ENCODE measurements at places on chromosomes 5 and 9.

- DNase-seq: no peak
Observed at GRCh38 chr9:3446313-3446712, 79.5 kb downstream of the RFX3 start.

- DNase-seq: no peak
Observed at GRCh38 chr5:176515396-176515795, 21.8 kb downstream of the RNF44 start.

- no peak for DNase-seq
Observed at GRCh38 chr5:103333376-103333775, 74.8 kb downstream of the MACIR start.

DNA sequence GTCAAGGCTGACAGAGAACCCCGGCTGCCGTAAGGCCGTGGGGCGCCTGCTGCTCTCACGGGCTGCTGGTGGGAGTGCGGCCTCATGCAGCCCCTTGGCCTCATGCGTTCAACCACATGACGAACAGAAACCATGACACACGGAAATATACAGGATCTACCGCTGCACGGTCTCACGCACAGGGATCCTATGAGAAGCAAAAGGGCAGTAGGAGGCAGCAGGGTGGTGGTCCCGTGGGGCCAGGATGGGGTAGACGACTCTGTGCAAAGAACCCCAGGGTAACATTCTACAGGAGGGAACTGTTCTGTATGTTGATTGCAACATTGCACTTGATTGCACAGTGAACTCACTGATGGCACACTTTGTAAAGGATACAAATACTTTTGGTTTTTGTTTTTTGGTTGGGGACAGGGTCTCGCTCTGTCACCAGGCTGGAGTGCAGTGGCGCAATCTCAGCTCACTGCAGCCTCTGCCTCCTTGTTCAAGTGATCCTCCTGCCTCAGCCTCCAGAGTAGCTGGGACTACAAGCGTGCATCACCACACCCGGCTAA lies 51.6 kb downstream of the NACC2 start:
- no peak for DNase-seq

DNA sequence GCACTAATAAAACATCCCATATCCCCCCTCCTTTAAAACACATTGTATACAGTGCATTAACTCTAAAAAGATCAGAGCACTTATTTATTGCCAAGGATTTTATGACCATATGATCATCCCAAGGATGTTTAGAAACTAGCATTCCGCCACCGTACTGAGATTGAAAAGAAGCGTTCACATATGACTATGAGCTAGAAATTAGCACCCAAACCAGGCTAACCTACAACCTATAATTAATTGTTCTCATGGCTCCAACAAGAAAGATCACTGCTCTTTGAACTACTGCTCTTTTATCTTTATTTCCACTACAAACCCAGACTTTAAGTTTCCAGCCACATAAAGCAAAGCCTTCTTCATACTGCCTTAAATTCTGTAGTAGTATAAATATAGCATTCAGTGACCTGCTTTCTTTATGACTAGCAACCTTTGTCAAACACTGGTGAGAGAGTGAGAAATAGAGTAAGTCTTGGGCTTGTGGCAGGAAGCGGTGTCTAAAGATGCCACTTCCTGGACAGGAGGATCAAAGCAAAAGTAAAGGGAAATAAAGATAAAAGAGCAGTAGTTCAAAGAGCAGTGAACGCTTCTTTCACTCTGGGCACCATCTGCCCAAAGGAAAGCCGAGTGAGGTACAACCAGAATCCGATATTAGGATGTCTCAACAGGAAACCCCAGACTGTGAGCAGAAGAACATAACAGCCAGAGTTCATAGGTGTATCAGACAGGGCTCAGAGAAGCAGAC lies 151.1 kb upstream of the ERCC6L2 start:
- DNase-seq: no peak

DNA sequence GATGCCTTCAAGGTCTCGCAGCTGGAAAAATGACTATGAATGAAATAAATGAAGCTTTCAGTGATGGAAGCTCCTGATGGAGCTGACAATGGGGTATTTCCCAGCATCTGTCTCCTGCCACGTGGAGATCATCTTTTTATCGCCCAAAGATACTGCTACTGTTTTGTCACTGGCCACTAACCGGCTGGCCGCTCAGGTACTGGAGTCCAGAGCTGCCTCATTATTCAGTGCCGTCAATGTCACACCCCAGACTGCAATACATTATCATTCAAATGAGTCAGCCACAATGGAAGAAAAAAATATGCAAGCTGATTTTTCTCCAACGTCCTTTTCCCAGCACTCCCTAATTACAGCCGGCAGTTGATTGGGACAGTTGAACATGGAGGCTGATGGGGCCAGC lies 280.4 kb downstream of the ZSWIM6 start:
- DNase-seq: no peak

- DNase-seq: no peak
Observed at GRCh38 chr5:58786035-58786434, 203.2 kb downstream of the RAB3C start.

GRCh38 chr9:112764837-112765236 lies 14.3 kb downstream of the SNX30 start:
- DNase-seq: no peak

DNA sequence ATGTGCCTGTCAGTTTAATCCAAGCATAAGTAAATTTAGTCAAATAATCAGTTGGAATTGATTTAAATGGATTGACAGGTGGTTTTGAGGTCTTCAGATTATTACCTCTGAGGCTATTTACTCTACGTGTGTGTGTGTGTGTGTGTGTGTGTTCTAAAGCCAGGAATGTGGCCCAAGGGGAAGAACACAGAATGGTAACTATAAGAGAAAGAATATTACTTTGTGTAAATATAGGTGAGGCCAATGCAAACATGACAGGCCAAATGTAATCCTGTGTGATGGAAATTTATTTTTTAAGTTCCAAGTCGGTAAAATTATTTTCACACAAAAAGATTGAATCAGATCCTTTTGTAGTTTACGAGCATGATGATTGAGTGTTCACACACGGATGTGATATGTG lies 390.0 kb downstream of the PLK2 start:
- DNase-seq: no peak

- no peak for DNase-seq
Observed at GRCh38 chr5:141746395-141746794, 64.4 kb upstream of the ARAP3 start.

DNA sequence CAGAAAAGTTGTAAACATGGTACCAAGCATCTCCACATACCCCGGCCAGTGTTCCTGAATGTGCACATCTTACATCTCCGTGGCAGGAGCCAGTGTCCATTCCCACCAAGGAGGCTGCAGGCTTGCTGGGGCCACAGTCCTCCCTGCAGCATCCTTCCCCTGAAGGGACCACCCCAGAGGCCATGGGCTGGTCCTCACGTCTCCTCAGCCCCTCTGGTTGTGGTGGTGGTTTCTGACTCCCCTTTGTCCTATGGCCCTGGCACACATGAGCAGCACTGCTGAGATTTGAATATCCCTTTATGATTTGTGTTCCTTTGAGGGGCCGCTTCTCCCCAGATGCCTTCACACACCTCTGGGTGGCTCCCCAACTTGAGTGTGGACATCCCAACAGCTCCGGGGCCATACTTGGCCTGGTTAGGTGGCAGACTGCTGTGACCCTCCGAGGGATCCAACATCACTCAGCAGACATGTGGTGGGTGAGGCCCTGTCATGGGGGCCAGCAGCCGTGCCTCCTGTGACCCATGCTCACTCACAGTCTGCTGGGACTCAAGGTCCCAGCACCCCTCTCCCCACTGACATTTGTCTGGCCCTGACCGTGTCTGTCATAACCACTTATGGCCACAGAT lies 14.3 kb downstream of the PHF2 start:
- no peak for DNase-seq

- DNase-seq: no peak
Observed at GRCh38 chr5:32542216-32543059, 42.9 kb upstream of the SUB1 start.

GRCh38 chr9:98726735-98727134 lies 18.0 kb upstream of the GABBR2 start:
- DNase-seq: no peak

GRCh38 chr9:128946571-128947276 lies 679 bp downstream of the DOLK start:
- no peak for DNase-seq

DNA sequence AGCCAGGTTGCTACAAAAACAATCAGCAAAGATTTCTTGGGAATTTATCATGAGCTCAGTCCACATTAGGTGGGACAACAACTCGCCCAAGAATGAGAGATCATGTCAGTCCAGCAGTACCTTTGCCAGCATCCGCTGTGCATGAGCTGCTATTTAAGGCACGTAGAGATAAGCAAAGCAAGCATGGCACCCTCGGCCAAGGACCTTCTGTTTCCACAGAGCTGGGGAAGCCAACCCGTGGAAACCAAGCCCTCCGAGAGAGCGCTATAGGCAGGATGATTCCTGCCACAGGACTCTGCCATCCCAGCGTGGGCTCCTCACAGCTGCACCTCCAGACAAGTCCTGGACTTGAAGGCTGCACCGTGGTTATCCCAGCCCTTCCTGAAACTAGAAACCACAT lies 189.5 kb upstream of the PPP1R26 start:
- DNase-seq: no peak

- no peak for DNase-seq
Observed at GRCh38 chr9:20224756-20225155, 397.5 kb downstream of the MLLT3 start.

DNA sequence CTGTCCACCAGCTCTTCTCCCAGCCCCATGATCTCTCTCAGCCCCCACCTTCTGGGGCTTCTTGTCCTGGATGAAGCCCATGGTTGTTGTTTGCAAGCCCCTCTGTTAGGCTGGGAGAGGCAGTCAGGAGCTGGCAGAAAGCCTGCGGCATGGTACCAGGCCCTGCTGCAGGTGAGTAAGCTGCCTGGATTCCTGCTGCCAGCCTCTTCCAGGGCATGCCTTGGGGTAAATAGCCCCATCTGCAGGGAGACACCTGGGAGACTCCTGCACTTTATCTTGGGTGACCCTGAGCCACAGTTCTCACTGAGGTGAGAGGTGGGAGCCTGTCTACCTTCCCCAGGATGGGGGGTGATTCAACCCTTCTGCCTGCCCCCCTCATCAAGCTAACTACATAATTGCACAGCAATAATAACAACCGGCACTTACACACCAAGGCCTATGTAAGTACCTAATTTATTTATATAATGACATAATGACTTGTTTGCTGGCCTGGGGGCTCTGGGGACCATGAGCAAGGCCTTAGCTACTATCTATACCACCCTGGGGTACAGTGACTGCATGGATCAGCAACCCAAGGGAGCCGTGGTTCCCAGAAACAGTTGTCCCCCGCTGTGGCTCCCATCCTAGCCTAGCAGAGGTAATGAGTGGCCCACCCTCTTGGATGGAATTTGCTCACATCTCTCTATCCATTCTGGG lies 116.0 kb downstream of the PSD2 start:
- DNase-seq: no peak

DNA sequence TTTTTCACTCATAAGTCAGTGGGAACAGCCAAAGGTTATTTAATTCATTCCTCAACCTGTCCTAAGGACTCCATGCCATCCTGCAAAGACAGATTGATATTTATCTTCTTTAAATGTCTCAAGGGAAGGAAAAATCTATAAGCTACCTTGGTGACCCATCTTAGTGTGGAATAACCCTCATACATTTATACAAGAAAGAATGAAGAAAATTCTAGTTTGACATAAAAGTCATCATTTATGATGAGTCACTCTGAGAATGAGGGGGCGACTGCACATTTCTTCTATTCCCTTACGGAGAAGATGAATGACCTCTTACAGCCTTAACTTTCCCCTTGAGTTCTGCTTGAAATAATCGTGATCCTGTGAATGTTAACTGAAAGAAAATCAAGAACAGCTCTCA lies 26.8 kb upstream of the NUDT12 start:
- no peak for DNase-seq

GRCh38 chr5:102956599-102956998 lies 163.3 kb downstream of the GIN1 start:
- DNase-seq: no peak

GRCh38 chr5:20030125-20030524 lies 42.1 kb upstream of the CDH18 start:
- no peak for DNase-seq

DNA sequence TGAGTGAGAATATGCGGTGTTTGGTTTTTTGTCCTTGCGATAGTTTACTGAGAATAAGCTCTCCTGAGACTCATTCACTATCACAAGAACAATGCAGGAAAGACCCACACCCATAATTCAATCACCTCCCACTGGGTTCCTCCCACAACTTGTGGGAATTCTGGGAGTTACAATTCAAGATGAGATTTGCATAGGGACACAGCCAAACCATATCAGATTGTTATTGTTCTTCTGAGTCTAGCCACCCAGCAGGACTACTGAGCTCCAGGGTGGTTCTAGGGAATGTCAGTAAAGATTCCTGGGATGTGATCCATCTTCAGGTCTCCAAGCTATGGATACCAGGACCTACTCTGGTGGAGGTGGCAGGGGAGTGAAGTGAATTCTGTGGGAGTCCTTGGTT lies 2075.1 kb upstream of the CDH9 start:
- DNase-seq: no peak

DNA sequence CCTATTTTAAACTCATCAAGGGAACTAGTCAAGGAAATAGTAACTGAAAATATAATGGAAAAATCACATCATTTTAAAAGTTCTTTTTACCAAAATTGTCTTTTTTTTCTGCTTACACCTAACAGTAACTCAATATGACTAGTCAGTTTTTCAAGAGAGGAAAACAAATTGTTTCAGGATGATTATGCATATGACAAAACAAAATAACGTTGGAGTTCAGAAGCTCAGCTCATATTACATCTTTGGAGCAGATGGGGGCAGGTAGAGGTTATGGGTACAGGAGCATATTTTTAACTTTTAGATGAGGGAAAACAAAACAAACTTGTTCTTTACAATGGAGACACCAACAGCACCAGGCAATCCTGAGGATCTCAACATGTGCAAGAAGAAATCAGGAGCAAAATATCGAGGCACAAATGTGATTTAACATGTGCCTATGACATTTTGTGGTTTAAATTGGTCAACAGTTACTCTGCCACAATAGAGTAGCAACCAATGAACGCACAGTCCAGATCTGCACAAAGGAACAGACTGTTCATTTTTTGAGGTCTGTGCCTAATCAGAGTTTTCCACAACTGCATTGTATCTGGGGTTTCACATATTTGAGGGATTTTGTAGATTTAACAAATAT lies 659.0 kb downstream of the ANXA1 start:
- DNase-seq: no peak

- no peak for DNase-seq
Observed at GRCh38 chr9:97938081-97938644, at the start of gene HEMGN. TSS of gene HEMGN (minus strand) at chr9:97938172. CDS start at chr9:97938136, 36 bp downstream.

DNA sequence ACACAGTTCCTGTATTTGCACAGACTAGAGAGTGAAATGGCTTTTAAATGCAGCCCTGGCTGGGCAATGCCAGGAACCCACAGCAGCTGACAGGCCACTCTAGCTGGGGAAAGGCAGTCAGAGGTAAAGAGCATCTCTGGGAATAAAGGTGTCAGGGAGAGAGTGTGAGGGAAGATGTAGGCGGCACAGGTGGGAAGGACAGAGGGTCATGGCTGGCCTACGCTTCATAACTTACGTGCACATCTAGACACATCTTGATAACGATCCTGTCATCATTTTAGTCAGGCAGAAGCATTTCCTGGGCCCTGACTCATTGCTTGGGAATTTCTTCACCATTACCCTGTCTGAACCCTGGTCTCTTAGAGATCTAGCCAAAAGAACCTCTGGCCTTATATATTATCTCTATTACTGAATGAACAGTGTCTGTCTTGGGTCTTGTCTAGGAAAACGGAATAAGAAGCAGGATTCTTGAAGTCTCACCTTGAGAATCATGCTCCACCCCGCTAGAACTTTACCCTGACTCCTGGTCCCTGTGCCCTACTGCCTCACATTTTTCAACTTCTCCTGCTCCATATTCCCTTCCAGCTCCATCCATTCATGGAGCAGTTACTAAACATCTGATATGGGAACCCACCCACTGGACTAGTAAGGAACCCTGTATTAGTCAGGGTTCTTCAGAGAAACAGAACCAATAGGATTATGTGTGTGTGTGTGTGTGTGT lies 106.4 kb upstream of the ELL2 start:
- DNase-seq: no peak

All from caudate nucleus (tissue), 63 donors.